ENCODE measurements at places on chromosomes 6 and 20.
A peak's percentile ranks its signal among the peaks of the same experiment; 100 is the strongest.

DNA sequence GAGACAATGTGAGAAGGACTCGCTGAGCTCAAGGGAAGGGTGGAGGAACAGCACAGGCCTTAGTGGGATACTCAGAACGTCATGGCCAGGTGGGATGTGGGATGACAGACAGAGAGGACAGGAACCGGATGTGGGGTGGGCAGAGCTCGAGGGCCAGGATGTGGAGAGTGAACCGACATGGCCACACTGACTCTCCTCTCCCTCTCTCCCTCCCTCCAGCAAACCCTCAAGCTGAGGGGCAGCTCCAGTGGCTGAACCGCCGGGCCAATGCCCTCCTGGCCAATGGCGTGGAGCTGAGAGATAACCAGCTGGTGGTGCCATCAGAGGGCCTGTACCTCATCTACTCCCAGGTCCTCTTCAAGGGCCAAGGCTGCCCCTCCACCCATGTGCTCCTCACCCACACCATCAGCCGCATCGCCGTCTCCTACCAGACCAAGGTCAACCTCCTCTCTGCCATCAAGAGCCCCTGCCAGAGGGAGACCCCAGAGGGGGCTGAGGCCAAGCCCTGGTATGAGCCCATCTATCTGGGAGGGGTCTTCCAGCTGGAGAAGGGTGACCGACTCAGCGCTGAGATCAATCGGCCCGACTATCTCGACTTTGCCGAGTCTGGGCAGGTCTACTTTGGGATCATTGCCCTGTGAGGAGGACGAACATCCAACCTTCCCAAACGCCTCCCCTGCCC lies 1.7 kb downstream of the TNF start:
- no peak for DNase-seq

- DNase-seq, result peak; percentile 45
These were observed 6.3 kb upstream of the NAA20 start for GRCh38 chr20:20010639-20011500.

DNA sequence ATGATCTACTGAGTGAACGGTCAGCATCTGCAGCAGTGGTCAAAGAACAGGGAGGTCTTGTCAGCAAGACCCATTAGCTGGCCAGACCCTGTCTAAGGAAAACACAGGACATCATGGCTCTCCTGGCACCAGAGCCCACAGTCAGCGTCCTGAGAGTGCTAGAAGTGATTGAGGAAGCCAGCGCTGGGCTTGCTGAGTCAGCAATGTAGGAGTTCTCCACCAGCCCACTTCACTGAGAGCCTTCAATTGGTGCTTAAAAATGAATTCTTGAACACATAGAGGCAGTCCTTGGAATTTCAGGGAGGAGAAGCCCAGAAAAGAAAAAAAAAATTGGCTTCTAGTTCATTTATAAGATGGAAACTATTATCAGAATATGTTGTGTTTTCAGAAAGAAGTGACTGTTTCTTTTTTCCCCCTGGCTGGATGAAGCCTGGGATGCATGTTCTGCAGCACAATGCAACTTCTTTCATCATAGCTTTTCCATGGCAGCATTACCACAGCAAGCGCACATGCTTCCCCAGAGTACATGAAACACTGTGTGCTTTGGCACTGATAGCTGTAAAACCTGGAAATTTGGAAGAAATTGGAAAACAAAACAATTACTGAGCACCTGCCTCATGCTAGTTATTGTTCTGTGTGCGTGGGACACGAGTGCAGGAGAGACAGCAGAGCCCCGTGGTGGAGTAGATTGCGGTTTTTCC lies 899.9 kb downstream of the C6orf118 start:
- no peak for DNase-seq

- DNase-seq, result no peak
These were observed 41.0 kb downstream of the QKI start for GRCh38 chr6:163455552-163455951.

GRCh38 chr6:142138876-142139275 lies 6.2 kb downstream of the GJE1 start:
- no peak for DNase-seq

GRCh38 chr6:16800942-16801341 lies 39.7 kb upstream of the ATXN1 start:
- DNase-seq, result no peak

- DNase-seq, result no peak
These were observed 90.7 kb upstream of the EMILIN3 start for GRCh38 chr20:41457173-41457857.

DNA sequence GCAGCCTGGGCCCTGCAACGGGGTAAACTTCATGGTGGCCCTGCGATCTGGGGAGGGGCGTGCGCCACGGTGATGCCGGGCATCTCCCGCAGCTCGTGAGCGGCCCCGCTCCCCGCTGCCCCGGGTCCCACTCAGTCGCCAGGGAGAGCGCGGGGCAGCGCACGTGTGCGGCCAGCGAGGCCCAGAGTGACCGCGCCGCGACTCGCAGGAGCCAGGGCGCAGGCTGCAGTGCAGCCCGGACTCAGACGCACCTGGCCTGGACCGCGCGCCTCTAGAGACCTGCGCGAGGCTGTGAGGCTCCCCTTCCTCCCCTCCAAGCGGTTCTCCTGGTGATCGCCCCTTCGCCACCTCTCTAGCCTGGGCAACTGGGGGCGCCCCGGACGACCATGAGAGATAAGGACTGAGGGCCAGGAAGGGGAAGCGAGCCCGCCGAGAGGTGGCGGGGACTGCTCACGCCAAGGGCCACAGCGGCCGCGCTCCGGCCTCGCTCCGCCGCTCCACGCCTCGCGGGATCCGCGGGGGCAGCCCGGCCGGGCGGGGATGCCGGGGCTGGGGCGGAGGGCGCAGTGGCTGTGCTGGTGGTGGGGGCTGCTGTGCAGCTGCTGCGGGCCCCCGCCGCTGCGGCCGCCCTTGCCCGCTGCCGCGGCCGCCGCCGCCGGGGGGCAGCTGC lies 652 bp downstream of the BMP6 start:
- no peak for DNase-seq

- DNase-seq, result no peak
These were observed 122.7 kb downstream of the SNX5 start for GRCh38 chr20:17845701-17846475.

DNA sequence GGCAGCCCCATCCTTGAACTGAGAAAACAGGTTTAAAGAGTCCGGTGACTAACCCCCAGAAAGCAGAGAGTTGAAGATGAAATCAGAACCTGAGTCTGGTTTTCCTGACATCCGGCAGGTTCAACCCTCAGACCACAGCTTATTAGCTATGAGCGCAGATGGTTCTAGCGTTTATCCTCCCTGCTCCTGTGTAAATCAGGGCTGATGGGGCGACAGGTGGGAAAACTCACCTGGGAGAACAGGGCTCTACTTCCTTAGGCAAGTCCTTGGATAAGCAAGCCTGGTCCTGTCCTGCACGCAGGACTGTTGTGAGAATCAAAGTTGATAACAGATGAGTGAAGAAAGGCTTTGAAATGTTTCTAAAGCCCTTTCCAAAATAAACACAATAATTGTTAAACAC lies 31.4 kb downstream of the GHRH start:
- DNase-seq, result no peak

DNA sequence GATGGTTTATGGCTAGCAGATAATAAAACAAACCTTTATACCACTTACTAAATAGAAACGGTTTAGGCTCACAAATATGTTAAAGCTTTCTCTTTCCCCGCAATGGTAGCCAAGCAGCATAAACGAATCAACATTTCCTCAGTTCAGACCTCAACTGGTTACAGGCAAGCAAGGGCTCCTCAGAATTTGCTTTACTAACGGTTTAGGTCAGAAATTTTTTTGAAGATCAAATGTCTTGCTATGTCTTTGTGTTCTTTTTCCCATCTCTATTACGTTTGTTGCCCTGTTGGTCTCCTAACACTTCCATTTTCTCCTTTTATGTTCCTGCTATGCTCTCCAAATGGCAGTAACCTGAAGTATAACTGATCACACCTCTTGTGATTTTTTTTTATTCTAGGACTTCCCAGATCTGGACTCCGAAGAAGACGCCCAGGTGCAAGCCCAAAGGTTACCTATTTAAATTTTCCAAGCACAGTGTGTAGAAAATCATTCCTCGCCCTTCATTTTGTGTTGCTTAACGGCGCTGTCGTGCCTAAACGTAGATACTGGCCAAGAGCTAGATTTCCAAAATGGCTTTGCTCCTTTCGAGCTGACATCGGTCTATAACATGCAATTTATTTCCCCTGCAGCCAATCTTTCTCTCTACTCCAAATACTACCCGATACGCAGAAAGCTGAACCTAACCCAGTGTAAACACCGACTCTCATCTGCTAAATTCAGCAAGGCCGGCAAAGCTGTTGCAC lies 717 bp upstream of the ASF1A start:
- DNase-seq, result peak; percentile 32

DNA sequence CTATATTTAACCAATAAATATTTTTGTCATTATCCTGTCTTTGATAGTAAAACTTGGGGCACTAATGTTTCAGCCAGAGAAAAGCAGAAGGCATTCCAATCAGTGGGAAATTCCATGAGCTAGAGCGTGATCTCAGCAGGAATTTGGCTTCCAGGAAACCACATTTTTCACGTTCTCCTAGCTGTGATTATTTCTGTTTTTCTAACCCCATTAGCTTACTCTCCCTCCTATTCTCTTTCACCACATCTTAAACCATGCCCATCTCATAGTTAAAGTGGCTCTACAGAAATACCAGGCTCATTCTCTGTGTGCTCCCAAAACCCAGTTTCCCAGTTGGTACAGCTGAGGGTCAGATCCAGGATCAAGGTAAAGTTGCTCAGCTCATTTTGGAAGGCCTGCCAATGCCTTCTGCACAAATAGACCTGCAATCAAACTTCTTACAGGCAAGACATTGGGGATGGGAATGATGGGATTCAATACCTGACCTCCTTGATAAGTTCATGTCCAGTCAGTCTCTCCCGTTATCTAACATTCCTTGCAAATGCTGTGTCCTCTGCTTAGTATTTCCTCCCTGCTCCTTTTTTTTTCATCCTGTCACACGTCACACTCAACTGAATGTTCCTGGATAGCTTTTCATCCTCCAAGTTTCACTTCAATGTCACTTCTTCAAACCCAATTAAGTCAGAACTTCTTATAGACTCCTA lies 33.1 kb upstream of the TMEM30A start:
- DNase-seq, result no peak

- DNase-seq, result no peak
These were observed 119.9 kb upstream of the TRAF3IP2 start for GRCh38 chr6:111725446-111726112.

- no peak for DNase-seq
These were observed 96.6 kb downstream of the BTBD3 start for GRCh38 chr20:12014276-12014675.

GRCh38 chr6:1201547-1202200 lies 110.2 kb upstream of the FOXQ1 start:
- no peak for DNase-seq

DNA sequence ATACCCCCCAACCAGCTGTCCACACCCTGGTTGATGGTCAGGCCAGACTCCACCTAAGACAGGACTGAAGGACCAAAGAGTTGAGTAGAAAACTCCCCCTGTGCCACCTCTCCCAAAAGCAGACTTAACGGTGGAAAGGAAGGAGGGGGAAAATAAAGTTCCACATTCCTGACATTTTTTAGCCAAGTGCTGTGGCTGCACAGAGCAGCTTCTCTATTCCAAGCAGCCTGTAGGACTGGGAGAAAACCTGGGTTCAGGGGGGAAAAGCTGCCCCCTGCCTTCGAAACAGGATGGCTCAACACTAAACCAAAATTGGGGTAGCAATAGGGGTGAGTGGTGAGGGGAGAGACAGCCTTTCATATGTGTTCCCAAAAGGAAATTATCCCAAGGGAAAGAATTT lies 3.6 kb downstream of the TRAM2 start:
- no peak for DNase-seq

- no peak for DNase-seq
These were observed 838.4 kb downstream of the DHX35 start for GRCh38 chr20:39800548-39800947.
